H1 (cell line): ENCODE measurements at places on chromosomes 3 and 15.
A peak's percentile ranks its signal among the peaks of the same experiment; 100 is the strongest.

- no peaks in the 10 kb centered on the region for H3K27me3 ChIP-seq
- no peak overlapping the region for H3K27ac ChIP-seq
- no peak for DNase-seq
- H3K4me1 ChIP-seq, result no peaks in the 10 kb centered on the region
- H3K36me3 ChIP-seq, result no peaks in the 10 kb centered on the region
These were observed 132.7 kb upstream of the AGBL1 start for GRCh38 chr15:85947021-85947420.

GRCh38 chr3:66200786-66201185, 20.0 kb upstream of the SLC25A26 start:
- H3K4me1 ChIP-seq, result peaks cover 2% of the 10 kb centered on the region
- DNase-seq, result no peak
- H3K27ac ChIP-seq, result no peak overlapping the region
- H3K36me3 ChIP-seq, result no peaks in the 10 kb centered on the region
- no peaks in the 10 kb centered on the region for H3K27me3 ChIP-seq

- no peak overlapping the region for H3K4me3 ChIP-seq
- no peaks in the 10 kb centered on the region for H3K36me3 ChIP-seq
- H3K27me3 ChIP-seq, result no peaks in the 10 kb centered on the region
- H3K4me1 ChIP-seq, result no peaks in the 10 kb centered on the region; the same call in 1 of the 2 replicates
- H3K27ac ChIP-seq, result no peak overlapping the region
These were observed 12.7 kb downstream of the ARHGEF3 start for GRCh38 chr3:56789076-56789475.

DNA sequence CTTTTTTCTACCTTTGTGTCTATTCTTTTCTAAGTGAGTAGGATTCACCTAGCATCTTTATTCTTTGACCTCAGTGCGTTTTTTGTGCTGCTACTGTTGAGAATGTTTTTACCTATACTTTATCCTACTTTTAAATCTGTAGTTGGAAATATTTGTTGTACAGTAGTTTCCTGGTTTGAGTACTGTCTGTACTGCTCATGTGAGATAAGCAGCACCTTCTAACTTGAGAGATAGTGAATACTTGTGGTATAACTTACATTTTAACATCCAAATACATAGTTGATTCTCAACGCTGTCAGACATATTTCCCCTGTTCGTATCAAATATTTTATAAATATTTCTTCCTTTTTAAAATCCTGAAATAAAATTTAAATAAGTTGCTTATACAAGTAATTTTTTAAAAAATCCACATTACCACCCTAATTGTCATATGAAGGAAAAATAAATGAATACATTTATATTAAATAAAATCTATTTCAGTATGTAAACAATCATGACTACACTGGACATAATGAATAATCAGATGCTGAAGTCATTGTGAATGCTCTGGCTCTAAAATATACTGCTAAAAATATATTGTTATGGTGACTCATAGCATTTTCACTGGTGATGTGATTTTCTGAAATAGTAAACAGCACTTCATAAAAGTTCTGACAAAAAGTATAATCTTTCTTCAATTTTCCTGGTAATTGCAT, 17.4 kb downstream of the ATP11B start:
- no peaks in the 10 kb centered on the region for H3K27me3 ChIP-seq
- no peak overlapping the region for H3K4me3 ChIP-seq
- no peak overlapping the region for H3K27ac ChIP-seq
- no peaks in the 10 kb centered on the region for H3K36me3 ChIP-seq

DNA sequence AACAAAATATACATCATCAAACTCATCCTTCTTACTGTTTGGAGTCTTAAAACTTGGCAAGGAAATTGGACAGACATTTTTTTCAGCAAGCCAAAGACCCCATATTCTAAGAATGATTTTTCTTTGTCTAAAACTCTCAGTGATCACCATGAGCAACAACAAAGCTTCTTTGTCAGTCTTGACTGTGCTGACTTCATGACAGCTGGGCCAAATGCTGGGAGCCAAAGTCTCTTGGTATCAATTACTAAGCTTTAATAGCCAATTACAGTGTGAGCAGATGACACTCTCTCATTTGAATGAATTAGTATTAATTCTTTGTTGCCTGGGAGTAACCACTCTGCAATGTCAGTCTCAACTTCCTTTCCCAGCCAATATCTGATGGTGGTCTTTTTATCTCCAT, 48.1 kb upstream of the GK5 start:
- H3K4me3 ChIP-seq, result no peak overlapping the region
- no peak overlapping the region for H3K27ac ChIP-seq
- H3K36me3 ChIP-seq, result no peaks in the 10 kb centered on the region

DNA sequence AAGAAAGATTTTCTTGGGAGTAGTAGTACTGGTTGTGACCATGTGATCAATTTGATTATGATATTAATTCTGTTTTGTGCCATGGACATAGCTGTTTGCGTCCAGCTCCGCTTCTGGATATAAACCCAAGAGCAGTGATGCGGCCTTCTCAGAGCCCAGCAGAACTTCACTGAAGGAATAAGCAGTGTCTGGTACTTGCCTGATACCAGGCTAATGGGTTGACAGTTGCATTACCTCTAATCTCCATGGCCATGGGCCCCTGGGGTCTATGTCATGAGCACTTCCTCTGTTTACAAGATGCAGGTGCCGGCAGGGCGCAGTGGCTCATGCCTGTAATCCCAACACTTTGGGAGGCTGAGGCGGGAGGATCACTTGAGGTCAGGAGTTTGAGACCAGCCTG, 36.3 kb upstream of the RAB6B start:
- H3K4me1 ChIP-seq, result no peaks in the 10 kb centered on the region
- DNase-seq, result no peak
- H3K4me3 ChIP-seq, result no peak overlapping the region
- peaks cover 16% of the 10 kb centered on the region for H3K27me3 ChIP-seq
- H3K27ac ChIP-seq, result no peak overlapping the region
- H3K36me3 ChIP-seq, result no peaks in the 10 kb centered on the region

- DNase-seq, result no peak
- H3K27ac ChIP-seq, result no peak overlapping the region
- no peaks in the 10 kb centered on the region for H3K36me3 ChIP-seq
- H3K4me1 ChIP-seq, result no peaks in the 10 kb centered on the region
- H3K4me3 ChIP-seq, result no peak overlapping the region
- no peaks in the 10 kb centered on the region for H3K27me3 ChIP-seq
These were observed 236.4 kb downstream of the LPP start for GRCh38 chr3:188390343-188390718.

GRCh38 chr3:162052636-162053035, 556.0 kb downstream of the OTOL1 start:
- no peaks in the 10 kb centered on the region for H3K4me1 ChIP-seq
- no peak for DNase-seq
- no peak overlapping the region for H3K4me3 ChIP-seq

DNA sequence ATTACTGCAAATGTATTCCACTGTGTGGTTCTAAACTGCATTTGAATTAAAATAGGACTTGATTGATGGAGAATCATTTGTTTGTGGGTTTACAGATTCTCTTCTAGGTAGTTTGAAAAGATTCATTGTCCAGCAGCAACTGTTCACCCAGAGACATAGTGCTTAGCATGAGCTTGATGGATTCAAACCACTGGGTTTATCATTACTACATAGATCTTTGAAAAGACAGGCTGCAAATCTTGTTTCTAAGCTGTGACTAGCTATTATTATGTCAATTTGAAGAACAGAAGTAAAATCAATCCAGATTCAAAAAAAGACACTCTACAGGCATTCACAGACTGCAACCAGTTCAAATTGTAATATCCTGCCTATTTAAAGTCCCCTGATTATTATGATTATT, 49.8 kb downstream of the MBNL1 start:
- H3K4me1 ChIP-seq, result peaks cover 7% of the 10 kb centered on the region
- H3K36me3 ChIP-seq, result no peaks in the 10 kb centered on the region
- DNase-seq, result no peak

DNA sequence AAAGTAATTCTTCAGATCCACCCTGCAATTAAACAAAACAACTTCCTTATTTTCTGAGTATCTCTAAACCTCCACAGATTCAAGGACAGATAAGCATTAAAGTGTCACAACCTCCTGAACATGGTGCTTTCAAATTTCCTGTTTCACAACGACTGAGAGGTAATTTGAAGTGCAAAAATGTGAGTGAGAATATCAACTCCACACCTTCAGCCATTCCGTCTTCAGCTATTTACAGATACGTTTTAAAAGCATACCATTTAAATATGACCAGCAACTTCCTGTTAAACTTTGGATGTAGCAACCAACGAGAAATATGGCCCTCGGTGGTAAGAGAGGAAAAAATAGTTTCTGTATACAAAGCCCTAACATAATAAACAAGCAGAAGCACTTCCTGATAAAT, 32.1 kb upstream of the PCSK6 start:
- no peaks in the 10 kb centered on the region for H3K4me1 ChIP-seq
- no peaks in the 10 kb centered on the region for H3K36me3 ChIP-seq
- no peaks in the 10 kb centered on the region for H3K27me3 ChIP-seq
- no peak overlapping the region for H3K27ac ChIP-seq
- DNase-seq, result no peak

- no peak for DNase-seq
- peak overlapping the region; percentile 41; the same call in 1 of the 2 replicates for H3K4me3 ChIP-seq
- H3K27ac ChIP-seq, result no peak overlapping the region
These were observed 531 bp upstream of the MAP1A start for GRCh38 chr15:43516801-43517353.

- no peaks in the 10 kb centered on the region for H3K27me3 ChIP-seq
- no peaks in the 10 kb centered on the region for H3K36me3 ChIP-seq
- H3K4me3 ChIP-seq, result no peak overlapping the region
- DNase-seq, result no peak
These were observed 197.9 kb downstream of the TPRG1 start for GRCh38 chr3:189369636-189370035.

- H3K4me1 ChIP-seq, result peaks cover 8% of the 10 kb centered on the region
- H3K36me3 ChIP-seq, result no peaks in the 10 kb centered on the region
- no peak for DNase-seq
- H3K27ac ChIP-seq, result no peak overlapping the region
- no peak overlapping the region for H3K4me3 ChIP-seq
These were observed 76.6 kb upstream of the SNRPN start for GRCh38 chr15:24878153-24878552.

DNA sequence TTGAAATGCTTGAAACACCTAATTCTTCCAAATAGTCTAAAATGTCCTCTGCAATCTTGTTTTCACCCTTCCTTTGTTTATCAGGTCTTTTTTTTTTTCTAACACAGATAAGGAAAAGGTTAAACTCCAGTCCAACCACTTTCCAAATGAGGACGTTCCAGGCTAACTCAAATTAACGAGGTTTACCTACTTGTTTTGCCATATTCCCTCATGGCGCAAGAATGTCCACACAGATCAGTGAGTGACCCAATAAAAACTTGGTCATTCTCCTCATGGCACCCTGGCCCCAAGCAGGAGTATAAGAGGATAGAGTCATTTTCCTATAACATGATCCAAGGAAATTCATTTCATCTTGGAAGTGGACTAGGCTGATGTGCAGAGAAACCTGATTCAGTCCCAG, 6.6 kb upstream of the LIPC start:
- H3K4me3 ChIP-seq, result no peak overlapping the region
- H3K36me3 ChIP-seq, result no peaks in the 10 kb centered on the region
- DNase-seq, result no peak

DNA sequence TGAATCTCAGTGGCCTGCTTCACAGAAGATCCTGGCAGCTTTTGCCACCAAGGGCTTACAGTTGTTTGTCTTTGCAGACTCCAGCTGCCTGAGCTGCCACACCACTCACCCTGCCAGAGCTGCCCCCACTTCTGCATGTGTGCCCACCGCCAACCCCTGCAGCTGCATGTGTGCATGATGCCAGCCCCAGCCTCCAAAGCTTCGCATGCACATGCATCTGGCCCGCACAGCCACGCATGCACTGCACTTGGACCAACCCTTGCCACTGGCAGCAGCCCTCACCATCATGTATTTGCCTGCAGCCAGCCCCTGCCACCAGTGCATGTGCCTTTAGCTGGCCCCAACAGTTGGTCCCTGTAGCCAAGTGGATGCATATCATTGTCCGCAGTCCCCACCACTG, 31.3 kb downstream of the CCDC54 start:
- no peak overlapping the region for H3K4me3 ChIP-seq
- H3K27ac ChIP-seq, result no peak overlapping the region
- H3K36me3 ChIP-seq, result no peaks in the 10 kb centered on the region
- H3K4me1 ChIP-seq, result no peaks in the 10 kb centered on the region
- no peak for DNase-seq

- H3K27me3 ChIP-seq, result no peaks in the 10 kb centered on the region
- no peaks in the 10 kb centered on the region for H3K36me3 ChIP-seq
- H3K4me1 ChIP-seq, result no peaks in the 10 kb centered on the region
- H3K27ac ChIP-seq, result no peak overlapping the region
These were observed 89.9 kb upstream of the RORA start for GRCh38 chr15:61318802-61319525.

DNA sequence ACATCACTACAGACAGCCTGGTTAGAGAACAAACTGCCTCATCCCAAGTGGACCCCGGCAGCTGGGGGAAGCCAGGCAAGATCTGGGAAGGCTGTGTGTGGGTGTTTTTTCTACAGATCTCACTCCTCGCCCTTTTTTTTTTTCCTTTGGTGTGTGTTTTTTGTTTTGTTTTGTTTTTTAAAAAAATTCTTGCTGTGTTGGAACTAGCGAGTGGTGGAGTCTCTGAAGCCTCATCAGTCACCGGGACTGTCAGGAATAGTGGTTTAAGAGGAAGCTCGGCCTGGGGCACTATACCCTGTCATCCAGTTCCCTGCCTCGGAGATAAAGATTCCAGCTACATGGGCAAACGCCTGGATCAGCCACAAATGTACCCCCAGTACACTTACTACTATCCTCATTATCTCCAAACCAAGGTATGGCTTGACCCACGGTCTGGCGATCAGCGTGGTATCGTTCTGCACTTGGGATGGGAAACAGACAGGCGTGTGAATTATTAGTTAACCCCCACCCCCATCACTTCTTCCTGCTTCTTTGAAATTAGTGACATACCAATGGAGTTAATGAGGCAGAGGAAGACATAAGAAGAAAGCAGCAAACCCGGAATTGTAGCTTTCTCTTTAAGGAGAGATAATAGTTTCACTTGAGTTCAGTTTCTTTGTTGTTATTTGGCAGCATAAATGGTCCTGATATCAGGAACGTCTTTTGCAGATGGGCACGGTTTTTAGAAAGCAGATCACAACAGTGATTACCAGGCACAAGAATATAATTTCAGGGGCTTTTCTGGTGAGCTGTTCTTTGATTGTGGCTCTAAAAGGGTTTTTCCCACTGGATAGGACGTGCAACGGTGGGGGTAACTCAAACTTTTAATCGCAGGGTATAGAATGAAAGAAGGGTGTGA, 722 bp downstream of the RBMS3 start:
- no peaks in the 10 kb centered on the region for H3K36me3 ChIP-seq
- no peak for DNase-seq
- peak overlapping the region; percentile 65 for H3K4me3 ChIP-seq
- H3K27ac ChIP-seq, result no peak overlapping the region
- no peaks in the 10 kb centered on the region for H3K27me3 ChIP-seq

DNA sequence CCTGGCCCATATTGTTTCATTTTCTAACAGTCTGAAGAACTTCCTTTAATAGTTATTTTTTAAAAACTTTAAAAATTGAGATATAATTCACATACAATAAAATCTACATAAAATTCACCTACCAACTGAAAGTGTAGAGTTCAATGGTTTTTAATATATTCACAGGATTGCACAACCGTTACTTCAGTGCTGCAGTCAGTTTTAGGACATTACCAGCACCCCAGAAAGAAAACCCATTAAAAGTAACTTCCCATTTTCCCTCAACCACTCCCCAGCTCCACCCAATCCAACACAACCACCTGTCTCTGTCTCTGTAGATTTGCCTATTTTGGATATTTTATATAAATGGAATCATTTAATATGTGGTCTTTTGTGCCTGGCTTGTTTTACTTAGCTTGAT, 29.6 kb downstream of the MGA start:
- no peak overlapping the region for H3K27ac ChIP-seq
- H3K36me3 ChIP-seq, result no peaks in the 10 kb centered on the region
- H3K4me3 ChIP-seq, result no peak overlapping the region
- H3K27me3 ChIP-seq, result no peaks in the 10 kb centered on the region
- DNase-seq, result no peak
